Activated effector memory CD4-positive, alpha-beta T cell treated with Interleukin-2 at 50 U/mL for 16 hours (primary cell): ENCODE measurements at places on chromosomes 12 and 14.

DNA sequence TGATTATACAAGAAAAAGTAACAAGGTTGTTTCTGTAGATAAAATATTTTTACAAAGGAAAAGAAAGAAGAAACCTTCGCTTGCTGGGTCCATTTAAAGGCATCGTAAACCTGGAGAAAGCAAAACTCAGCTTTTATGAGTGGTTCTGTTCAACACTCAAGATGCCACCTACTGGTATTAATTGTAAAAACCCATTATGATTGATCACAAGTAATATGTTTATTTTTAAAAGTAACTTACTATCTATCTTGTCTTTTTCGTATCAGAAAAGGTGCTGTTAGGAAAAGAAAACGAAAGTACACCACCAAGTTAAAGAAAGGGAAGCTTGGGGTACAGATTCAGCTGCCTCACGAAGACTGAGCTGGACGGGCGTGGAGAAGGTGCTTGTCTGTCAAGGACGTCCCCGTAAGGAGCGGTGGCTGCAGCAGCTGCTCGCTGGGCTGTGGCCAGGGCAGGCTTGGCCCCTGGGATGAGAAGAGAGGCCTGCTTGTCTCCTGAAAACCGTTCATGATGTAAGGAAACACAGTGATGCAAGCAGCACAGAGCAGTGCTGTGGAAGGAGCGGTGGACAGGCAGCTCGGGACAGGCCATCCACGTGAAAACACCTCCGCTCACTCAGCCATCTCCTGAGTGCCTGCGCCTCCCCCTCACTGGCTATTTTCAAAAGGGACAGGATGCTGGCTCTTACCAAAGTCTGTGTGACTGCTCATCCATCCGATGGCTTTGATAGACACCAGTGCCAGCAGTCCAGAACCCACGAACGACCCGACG is 25.0 kb downstream of the SLC15A4 start:
- DNase-seq: no peak

GRCh38 chr12:104669089-104669721 is 212.5 kb downstream of the CHST11 start:
- DNase-seq: no peak

DNA sequence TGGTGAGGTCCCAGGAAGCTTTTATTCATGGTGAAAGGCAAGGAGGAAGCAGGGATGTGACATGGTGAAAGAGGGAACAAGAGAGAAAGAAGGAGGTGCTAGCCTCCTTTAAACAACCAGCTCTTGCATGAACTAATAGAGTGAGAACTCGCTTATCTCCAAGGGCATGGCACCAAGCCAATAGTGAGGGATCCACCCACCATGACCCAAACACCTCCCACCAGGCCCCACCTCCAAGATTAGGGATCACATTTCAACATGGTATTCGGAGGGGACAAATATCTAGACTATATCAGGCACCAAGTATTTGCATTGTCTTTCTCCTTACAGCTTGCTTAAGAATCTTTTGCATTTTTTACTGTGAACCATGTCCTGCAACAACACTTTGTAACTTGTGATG is 91.9 kb upstream of the DHRS4 start:
- no peak for DNase-seq

DNA sequence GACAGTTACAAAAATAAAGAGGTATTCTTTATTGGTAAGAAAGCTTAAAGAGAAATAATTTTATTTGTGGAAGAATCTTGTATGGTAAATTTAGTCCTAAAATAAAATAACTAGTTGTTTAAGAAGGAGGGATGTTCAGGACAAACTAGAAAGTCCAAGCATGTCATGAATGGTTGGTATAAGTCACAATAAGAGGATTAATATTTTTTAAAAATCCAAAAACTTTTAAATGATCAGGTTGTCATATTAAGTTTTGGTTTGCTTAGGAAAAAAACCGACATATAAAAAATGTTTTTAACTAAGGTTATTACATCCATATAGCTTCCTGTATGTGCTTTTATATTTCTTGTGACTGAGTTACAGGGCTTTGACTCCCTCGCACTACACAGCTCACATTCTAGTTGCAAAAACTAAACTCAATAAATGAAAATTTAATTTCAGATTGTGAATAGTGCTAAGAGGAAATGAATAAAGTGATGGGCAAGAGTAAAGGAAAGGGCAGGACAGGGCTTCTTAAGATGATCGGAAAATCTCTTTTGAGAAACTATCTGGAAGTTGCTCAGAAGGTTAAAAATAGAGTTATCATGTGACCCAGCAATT is 80.7 kb upstream of the METAP2 start:
- no peak for DNase-seq

DNA sequence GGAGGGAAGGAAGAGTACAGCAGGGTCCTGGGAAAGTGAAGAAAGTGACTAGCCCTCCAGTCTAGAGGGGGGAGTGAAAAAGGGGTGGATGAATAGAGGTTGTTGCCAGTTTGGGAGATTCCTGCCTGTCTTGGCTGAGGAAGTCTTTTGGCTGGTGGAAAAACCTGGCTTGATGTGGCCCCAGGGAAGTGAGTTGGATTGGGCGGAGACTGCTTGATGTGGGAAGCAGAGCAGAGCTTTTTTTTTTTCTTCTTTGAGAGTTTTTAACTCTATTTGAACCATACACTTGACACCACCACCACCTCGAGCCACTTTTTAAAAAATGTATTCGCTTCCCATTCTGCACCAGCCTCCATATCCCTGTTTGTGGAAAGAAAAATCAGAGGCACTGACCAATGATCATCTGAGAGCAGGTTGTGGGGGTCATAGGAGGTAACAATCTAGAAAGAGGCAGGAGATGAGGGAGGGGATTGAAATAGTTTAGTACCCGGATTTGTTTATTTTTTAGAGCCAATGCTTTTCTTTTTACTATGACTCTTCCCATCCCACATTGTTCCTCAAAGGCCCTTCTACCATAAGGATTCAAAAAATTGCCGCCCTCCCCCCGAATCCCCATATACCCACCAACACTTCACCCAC is 690 bp upstream of the DTX3 start:
- DNase-seq: no peak
